Stimulated activated CD8-positive, alpha-beta memory T cell treated with anti-CD3 and anti-CD28 coated beads, Interleukin-2, amount 100 ng/mL, for 1 hour (primary cell): ENCODE measurements at places on chromosomes 13 and 19.

DNA sequence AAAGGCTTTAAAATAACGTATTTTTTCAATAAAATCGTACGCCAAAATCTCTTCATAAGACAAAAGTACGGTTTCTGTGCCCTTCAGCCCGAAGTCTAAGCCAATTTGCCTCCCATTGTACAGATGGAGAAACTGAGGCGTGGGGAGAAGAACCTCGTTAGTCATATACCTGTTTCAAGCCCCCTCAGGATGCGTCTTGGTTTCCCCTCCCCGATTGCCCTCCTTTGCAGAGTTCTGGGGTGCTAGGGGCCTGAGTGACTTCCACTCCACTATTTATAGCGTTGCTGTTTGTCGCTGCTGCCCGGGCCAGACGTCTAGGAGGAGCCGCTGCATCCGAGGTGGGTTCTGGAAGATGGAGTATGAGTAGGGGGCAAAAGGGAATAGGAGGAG, 2.3 kb upstream of the LTBP4 start:
- DNase-seq, result no peak

- DNase-seq, result no peak
Observed at GRCh38 chr13:69291292-69291906, 816.2 kb upstream of the ATXN8OS start.

GRCh38 chr19:13398780-13399726, 107.2 kb downstream of the CACNA1A start:
- no peak for DNase-seq

- no peak for DNase-seq
Observed at GRCh38 chr13:113390874-113391497, 27.1 kb upstream of the GRTP1 start.

DNA sequence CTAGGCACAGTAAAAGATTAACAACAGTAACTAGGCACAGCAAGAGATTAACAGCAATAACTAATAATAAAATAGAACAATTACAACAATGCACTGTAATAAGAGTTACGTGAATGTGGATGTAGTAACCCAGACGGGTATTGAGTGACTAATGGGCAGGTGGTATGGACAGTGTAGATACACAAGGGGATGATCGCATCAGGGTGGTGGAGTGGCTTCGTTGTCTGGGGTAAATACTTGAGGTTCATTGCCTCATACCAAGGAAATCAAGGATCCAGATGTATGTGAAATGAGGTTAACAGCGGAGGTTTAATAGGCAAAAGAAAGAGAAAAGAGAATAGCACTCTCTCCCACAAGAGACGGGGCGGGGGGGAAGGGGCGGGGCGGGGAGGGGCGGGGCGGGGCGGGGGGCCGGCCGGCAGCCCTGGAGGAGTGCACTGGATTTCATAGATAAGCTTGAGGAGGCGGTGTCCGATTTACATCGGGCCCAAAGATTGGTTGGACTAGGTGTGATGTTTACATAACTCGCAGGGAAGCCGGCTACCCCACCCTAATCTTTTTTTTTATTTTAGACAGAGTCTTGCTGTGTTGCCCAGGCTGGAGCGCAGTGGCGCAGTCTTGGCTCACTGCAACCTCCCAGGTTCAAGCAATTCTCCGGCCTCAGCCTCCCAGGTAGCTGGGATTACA, 106.3 kb downstream of the KCTD15 start:
- no peak for DNase-seq

DNA sequence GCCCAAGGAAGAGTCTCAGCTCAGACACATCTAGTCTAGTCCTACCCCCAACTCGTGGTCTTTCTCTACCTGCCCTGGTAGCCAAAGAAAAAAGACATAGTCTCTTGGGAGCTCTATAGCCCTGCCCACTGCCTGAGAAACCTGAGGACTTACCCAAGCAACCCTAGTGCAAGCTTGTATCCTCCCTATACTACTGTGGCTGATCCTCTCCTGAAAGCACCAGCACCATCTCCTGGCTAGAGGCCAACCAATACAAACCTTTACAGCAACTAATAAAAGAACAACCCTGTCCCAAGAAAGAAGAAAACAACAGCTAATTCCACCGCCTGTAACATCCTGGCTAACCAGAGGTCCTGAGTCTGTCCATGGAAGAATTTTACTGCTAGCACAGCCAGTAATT, 532.4 kb downstream of the SLITRK6 start:
- DNase-seq, result no peak

DNA sequence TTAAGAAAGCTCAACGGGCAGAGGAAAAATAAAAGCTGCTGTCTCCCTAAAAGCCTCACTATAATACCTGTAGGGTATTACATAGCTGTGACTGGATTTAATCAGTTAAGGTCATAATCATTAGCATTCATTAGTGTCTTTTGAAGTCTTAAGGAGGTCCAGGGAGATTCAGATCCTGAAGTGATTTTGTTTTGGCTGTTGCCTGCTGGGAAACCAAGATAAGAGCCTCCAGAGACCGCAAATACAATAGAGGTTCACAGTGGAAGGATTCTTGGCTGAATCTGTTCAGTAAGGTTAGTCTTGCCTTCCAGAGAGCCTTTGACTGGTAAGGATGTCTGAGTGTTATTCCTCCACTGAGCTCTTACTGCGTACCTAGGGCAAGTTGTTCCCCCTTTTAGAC, 54.0 kb upstream of the TNFRSF19 start:
- DNase-seq, result no peak

- DNase-seq, result no peak
Observed at GRCh38 chr13:76293346-76293745, 592.9 kb downstream of the KCTD12 start.

DNA sequence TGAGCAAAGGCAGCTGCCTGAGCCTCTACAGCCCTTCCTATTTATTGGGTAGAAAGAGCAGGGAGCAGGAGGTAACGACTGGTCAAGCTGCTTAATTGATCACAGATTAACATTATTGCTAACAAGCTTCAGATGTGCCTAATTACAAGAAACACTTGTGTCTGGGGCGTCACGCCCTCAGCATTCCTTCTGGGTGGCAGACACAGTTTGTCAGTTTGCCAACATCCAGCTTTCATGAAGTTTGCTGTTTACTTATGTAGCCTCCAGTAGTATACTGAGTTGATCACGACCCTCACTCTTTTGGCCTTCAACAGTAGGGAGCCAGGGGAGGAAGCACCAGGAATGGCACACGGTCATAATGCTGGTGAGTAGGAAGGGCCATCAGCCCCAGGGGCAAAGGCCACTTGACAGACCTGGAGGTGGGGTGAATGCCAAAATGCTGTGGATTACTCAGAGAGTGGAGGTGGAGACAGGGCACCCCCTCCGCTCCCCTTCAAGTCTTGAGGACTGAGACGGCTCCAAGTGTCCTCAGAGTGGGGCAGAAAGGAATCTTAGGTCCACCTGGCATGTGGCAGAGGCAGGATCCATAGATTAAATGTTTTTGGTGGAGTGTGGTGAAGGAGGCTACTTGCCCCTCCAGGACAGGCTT, 34.9 kb upstream of the PSPC1 start:
- no peak for DNase-seq

DNA sequence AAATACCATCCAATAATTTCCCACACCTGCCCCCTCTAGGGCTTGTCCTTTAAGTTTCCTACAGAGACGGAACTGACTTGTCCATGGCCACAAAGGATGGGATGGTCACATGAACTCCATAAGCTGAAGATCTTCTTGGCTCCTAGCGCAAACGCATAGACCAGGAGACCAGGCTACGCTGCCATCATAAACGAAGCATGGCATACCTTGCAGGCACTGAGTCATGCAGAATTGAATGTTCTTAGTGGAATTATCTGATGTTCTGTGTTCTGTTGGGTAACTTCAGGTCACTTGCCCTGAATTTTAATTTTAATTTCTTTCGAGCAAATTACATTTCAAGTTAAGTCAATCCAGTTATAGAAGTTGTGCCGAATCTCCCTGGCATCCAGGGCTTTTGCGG, 96.4 kb upstream of the STARD13 start:
- DNase-seq, result no peak

DNA sequence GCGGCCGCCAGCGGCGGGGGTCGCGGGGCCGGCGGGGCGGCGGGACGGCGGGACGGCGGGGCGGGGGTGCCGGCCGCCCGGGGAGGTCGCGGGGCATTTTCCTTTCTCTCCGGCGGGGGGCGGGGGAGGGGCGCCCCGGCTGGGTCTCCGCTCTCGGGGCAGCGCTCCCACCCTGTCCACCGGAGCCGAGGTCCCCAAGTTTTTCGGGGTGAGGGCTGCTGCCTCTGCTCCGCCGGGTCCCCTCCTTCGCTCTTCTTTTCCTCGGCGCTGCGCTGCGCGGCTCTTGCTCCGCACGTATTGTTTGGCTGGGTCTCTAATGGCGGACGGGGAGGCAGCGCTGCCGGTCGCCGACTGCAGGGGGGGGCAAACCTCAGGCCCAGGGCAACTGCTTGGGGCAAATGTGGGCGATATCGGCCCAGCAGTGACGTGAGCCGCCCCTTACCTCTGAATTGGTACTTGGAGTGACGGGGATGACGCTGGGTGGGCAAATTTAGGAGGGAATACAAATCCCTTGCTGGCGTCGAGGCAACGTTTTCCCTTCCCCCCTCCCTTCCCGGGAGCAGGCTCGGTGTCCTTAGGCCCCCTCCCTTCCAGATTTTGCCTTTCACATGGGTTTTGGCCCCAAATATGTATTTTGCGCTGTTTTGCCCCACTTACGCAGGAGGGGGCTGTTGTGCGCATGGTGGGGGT, 759 bp downstream of the ZMYM2 start:
- peak; percentile 40 for DNase-seq

DNA sequence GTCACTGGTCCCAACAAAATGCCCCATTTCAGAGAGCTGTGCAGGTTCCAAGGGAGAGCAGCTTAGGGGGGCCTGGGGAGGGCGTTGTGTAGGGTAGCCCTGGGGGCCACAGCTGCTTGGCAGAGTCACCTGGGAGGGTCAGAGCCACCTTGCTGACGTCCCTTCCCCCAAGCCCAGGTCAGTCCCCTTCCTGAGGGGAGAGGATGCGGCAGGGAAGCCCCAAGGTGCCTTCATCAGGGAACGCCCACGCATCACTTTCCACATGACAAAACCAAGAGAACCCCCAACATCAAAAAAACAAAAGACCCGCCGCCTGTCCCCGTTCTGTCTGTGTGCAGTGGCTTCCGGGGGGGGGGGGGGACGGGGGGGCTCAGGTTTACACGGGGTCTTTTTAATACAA, 5.3 kb upstream of the UQCR11 start:
- no peak for DNase-seq

- no peak for DNase-seq
Observed at GRCh38 chr19:18683958-18684641, 620 bp downstream of the CRTC1 start.

GRCh38 chr19:7504684-7505083, 11.2 kb upstream of the ZNF358 start:
- DNase-seq, result no peak

DNA sequence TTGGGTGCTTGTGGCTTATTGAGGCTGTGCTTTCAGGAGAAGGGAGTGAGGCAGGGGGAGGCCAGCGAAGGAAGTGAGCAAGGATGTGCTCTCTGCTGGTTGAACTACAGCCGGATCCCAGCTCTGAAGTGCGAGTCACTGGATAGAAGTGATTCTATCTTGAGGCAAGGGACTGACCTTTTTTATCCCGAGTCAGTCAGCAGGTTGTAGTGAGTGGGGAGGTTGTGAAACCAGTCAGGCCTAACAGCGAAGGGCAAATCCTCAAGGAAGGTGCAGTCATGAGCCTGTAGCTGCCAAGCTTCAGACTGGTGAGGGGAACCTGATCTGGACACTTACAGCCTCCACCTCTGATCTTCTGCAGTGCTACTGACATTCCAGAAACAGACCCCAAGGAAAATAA, 18.6 kb downstream of the SCEL start:
- DNase-seq, result no peak

- no peak for DNase-seq
Observed at GRCh38 chr19:12750851-12751250, 740 bp upstream of the BEST2 start.

DNA sequence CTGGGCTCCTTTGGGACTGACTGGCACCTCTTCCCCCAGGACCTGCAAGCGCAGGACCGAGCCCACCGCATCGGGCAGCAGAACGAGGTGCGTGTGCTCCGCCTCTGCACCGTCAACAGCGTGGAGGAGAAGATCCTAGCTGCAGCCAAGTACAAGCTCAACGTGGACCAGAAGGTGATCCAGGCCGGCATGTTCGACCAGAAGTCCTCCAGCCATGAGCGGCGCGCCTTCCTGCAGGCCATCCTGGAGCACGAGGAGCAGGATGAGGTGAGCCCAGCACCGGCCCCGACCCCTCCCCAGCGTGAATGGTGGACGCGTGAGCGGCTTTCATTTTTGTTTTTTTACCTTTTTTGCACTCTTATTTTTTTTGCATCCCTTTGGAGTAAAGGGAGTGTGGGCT, 56.0 kb upstream of the LDLR start:
- no peak for DNase-seq

GRCh38 chr13:87981416-87981815, 310.2 kb downstream of the SLITRK5 start:
- no peak for DNase-seq

DNA sequence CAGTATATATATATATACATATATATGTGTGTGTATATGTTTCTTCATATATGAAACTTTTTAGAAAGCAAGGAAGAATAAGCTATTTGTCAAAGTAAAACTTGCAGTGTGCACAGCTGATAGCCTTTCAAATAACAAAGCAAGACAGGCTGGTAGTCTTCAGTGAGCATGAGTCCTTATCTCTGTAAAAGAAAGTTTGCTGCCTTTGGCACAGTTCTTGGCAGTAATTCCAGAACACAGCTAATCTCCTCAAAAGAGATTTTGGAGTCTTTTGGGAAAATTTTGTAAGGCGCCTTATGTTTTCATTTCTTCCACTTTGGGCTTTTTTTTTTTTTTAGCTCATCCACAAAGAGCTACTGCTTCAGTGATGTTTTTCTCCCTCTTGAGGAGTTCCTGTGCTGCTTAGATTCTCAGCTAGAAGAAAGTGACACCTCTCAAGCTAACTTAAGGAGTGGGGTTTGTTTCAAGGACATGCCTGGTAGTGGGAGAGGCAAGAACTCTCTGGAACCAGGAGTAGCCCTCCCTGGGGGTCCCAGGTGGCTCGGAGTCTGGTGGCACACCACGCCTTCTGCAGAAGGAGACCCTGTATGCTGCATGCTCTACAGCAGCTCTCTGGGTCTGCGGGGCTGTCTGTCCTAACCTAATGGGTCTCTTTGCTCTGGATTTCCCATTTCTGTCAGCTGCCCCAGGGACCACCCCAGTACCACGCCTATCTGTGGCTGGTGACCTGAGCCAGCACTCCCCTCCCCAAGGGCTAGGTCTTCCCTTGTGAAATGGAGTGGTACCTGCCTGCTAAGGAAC, 58.8 kb downstream of the TNFRSF19 start:
- no peak for DNase-seq

GRCh38 chr19:4831304-4831978, at the start of gene TICAM1:
TICAM1 (minus strand) TSS chr19:4831712; CDS start chr19:4818377, 13,335 bp downstream.
- peak; percentile 63 for DNase-seq

DNA sequence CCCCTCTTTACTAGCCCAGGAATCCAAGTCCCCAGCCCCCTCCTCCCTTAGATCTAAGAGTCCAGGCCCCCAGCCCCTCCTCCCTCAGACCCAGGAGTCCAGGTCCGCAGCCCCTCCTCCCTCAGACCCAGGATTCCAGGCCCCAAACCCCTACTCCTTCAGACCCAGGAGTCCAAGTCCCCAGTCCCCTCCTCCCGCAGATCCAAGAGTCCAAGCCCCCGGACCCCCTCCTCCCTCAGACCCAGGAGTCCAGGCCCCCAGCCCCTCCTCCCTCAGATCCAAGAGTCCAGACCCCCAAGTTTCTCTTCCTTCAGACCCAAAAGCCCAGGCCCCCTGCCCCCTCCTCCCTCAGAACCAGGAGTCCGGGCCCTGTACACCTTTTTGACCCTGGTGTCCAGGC, 11.5 kb downstream of the SPACA6 start:
- DNase-seq, result no peak

GRCh38 chr13:94560116-94560515, 35.8 kb downstream of the TGDS start:
- DNase-seq, result no peak

GRCh38 chr13:94992036-94992960, 280.0 kb upstream of the SOX21 start:
- no peak for DNase-seq

- no peak for DNase-seq
Observed at GRCh38 chr13:35936246-35936978, 194.8 kb downstream of the DCLK1 start.
